ENCODE measurements at places on chromosomes 16 and 17. TPM values are rescaled to one million over a fixed set of nuclear protein-coding genes. Genes with fewer than 3 reads are reported as not detected.

GNGT2 gene
- total RNA-seq: 0.70 TPM

PROCA1 gene
- total RNA-seq: 31.7 TPM

DNA sequence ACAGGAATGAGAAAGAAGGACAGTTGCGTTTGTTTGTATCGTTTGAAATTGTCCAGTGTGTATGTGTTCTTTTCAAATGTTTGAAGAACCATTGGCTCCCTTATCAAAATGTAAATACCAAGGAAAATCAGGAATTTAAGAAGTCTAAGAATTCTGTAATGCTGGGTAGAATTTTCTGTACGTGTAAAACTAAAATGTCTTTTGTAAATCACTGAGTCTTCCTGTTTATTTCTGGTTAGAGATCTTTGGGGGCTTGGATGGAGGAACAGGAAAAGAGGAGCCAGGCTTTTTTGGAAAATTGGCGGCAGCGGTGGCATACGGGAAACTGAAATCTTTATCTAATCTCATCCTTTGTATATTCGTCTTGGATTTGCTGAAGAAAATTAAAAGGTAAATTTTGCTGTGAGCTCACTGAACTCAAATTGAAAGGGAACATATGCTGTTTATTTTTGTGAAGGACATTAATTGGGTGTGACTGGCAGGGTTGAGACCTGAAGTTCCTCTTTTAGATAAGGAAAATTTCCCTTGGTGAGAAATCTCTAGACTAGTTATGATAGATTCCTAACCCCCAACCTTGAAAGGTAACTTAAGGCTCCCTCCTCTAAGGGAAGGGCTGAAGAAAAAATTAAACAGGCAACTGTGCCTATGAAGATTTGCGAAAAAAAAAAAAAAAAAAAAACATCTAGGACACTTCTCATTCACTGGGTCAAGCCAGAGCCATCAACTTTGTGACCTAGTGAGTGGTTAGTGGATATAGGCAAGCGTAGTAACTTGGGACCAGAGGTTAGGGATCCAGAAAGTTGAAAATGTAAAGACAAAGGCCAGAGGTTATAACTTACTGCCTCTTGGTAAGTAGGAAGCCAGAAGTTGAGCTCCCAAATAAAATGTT is 10.8 kb downstream of the TAT start:
- no peak for DNase-seq

DNA sequence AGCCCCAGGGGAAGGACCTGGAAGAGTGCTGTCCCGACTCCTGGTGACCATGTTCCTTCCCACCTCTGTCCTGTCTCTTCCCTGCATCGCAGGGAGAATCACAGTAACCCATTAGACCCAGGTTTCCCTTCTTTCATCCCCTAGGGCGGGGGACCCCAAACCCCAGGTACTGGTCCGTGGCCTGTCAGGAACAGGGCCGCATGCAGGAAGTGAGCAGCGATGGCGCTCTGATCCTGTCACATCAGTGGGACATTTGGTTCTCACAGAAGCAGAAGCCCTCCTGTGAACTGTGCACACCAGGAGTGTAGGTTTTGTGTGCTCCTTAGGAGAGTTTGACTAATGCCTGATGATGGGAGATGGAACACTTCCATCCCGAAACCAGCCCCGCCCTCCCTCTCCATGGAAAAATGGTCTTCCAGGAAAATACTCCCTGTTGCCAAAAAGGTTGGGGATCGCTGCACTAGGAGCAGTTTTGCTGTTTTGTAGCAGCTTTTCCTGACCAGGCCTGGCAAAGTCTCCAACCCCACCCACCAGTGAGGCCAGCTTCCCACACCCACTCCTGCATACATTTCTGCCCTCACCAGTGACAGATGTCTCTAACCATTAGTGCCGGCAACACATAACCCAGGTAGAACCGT is 10.5 kb downstream of the MNT start:
- DNase-seq: no peak

- DNase-seq: no peak
Observed at GRCh38 chr16:81599034-81599744, 154.6 kb downstream of the CMIP start.

DNA sequence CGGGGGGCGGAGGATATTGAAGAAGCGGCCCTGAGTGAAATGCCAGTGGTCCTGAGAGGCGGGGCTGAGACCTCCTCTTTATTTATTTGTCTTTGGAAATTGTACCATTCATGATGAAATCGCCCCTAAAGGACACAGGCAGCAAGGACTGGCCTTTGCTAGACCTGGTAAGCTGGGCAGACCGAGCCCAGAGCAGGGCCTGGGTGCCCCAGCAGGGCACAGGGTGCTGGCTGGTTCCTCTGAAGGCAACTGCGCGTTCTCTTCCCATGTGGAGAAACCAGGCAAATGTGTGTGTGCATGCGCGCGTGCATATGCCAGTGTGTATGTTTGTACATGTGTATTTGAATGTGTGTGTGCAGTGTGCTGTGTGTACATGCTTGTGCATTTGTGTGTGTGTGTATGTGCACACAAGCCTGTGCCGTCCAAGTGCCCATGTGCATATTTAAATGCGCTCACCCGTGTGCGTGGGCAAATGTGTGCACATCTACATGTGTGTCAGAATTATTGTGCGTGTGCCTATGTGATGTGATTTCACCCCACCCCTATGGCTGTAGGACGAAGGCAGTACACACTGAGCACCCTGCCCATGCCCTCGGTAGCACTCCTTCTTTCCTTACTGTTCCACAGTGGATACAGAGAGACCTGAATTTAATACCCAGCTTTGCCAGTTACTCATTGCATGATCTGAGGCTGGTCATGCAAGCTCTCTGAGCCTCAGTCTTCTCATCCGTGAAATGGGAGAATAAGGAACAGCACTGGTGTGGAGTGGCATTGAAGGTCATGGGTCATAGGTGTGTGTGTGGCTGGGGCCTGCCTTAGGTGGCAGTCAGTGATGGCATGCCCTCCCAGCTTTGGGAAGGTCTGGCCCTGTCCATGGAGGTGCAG is 105.2 kb downstream of the CMIP start:
- no peak for DNase-seq
